ENCODE measurements at places on chromosomes 7 and 10. TPM values are rescaled to one million over a fixed set of nuclear protein-coding genes. Genes with fewer than 3 reads are reported as not detected.

The ITPRID1 gene
- not detected for total RNA-seq

The SLC39A12 gene
- total RNA-seq: not detected

The ZSCAN25 gene
- total RNA-seq: 11.5 TPM

The AOAH gene
- total RNA-seq: not detected

The TDRD1 gene
- total RNA-seq: 0.83 TPM

The NME8 gene
- not detected for total RNA-seq

The LRRN3 gene
- 2.1 TPM for total RNA-seq

The TAS2R39 gene
- total RNA-seq: not detected

The VAX1 gene
- not detected for total RNA-seq

The NEUROD6 gene
- not detected for total RNA-seq

The FRMPD2 gene
- total RNA-seq: not detected

The TNS3 gene
- 150 TPM for total RNA-seq

All from smooth muscle cell of bladder (primary cell).